ENCODE measurements at places on chromosomes 6 and 20.

- no peak for DNase-seq
Measured at GRCh38 chr6:156752666-156753301, 24.4 kb upstream of the ARID1B start.

DNA sequence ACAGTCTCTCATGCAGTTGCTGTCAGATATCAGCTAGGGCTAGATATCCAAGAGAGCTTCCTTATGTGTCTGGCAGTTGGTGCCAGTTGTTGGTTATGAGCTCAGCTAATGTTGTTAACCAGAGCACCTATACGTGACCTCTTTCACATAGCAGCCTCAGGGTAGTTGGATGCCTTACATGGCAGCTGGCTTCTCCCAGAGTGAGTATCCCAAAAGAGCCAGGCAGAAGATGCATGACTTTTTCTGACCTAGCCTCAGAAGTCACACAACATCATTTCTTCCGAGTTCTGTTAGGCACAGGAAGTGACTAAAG is 175.7 kb downstream of the VEGFA start:
- DNase-seq, result no peak

DNA sequence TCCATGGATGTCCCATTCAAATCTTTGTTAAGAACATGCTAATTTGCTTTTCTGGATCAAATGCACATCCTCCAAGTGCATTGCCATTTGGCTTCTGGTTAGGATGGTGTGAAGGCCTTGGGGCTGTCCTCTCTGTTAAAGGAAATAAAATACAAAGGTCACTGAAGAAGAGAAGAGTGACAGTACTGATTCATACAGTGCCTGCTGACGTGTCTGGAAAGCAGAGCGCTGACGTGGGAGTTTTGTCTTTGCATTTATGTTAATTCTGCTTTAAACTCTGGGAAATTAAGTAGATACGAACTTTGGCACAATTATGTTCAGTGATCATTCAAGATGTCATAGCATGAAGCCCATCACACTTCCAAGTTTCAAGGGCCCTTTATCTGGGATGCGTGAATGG is 33.2 kb downstream of the SYNDIG1 start:
- no peak for DNase-seq

GRCh38 chr20:49385465-49385864 is 97.0 kb downstream of the KCNB1 start:
- DNase-seq, result no peak

DNA sequence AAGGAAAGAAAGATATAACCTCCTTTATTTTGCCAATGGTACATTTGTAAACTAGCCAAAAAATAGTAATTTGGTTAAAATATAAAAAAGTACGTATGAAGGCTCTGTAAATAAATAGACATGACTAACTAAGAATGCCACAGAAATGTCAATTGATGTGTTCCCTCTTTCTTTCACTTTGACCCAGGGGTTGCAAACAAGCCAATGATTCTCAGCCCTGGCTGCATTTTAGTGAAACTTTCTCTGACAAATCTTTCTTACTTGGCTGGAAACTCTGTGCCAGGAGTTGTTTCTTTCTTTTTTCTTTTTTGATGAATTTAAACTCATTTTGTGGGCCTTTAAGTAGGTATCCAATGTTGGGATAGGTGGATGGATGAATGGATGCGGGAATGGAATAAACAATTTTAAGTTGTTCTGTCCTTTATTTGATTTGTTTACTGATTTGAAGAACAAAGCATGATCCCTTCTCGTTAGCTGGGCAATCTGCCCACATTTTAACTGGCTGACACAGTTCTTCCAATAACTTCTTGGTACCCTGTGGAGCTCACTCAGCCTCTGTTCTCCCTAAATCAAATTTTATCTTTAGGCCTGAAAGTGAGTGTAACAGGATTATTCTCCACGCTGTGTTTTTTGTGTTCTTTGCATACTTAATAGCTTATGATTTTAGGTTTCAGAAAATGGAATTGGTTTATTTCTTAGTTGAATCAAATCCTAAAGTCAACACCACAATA is 58.6 kb upstream of the GCLC start:
- DNase-seq, result peak; percentile 66

DNA sequence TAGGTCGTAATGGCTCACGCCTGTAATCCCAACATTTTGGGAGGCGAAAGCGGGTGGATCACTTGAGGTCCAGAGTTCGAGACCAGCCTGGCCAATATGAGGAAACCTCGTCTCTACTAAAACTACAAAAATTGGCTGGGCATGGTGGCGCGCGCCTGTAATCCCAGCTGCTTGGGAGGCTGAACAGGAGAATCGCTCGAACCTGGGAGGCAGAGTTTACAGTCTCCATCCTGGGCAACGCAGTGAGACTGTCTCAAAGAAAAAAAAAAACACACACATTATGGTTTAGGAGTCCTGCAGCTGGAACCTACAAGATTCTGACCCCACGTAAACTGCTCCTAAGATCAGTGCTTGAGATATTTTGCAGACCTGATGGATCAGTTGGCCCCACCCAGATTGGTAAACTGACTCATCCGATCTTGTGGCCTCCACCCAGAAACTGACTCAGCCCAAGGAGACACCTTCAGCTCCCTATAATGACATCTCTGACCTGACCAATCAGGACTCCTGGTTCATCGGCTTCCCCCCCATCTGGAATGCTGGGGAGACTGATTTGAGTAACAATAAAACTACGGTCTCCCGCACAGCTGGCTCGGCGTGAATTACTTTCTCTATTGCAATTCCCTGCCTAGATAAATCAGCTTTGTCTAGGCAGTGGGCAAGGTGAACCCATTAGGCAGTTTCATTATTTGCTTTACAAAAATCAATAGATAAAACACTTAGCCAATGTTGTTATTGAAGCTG is 96.2 kb upstream of the BTN3A2 start:
- DNase-seq, result no peak

GRCh38 chr6:111377558-111378120 is 105.4 kb downstream of the REV3L start:
- no peak for DNase-seq

DNA sequence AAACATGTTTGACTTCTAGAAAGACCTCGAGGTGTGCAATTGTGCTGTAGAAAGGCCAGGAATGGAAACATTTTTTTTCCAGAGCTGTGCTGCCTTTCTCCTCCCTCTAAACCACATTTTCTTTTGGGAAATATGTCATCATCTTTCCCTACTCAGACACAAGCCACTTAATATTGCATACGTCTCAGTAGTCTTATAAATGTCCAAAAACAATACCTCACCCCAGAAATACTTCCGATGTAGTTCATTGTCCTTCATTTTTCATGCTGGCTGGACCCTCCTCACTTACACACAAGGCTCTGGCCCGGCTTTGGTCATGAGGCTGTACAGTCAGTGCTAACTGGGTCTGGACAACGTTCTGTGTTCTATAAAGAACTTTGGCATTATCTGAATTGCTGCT is 126.4 kb downstream of the SCML4 start:
- no peak for DNase-seq

- DNase-seq, result peak; percentile 39
Measured at GRCh38 chr6:12733876-12734275, 17.3 kb downstream of the PHACTR1 start.

DNA sequence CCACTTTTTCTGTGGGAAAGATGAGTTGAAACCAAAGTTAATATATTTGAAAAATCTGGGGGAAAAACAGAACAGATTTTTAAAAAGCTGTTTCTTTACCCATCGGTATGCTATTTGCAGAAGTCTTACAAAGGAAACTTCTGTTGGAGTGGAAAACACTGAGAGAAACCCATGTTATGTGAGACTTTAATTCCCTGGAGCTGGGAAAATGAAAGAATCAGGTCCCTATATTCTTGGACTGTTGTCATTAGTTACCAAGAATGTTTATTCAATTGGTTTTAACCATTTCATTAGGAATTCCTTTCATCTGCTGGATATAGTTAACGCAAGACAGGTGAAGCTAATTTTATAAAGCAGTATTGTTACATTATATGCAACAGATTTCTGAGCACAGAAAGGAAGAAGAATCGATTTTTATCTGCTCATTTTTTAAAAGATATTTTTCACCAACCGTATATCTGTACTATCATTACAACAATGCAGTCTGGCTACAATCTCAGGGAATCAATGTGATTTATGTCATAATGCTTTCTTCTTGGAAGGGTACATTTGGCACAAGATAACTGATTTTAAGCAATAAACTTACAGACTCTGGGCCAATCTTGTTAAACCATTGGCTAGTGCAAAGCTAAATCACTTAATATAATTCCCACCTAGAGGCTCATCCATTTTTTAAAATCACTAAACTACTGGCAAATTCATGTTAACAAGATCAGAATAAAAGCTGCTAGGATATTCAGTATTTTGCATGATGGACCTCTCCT is 170.0 kb downstream of the MOXD1 start:
- no peak for DNase-seq

- no peak for DNase-seq
Measured at GRCh38 chr6:71446470-71446869, 157.9 kb downstream of the OGFRL1 start.

DNA sequence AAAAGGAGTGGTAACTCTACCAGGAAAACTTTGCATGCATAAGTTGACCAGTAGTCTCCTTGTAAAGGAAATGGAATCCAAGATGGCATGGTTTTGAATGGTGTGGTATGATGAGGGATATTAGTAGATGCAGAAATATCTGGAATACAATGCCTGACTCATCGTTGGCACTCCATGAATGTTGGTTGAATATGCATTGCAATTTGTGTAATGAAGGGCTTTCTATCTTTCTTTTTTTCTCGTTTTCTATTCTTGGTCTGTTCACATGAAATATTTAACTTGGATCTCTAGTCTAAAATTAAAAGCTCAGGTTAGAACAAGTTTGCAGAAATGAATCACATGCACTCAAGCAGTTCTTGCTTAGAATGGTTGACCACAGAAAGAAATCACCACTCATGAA is 277.3 kb upstream of the PRND start:
- DNase-seq, result no peak

DNA sequence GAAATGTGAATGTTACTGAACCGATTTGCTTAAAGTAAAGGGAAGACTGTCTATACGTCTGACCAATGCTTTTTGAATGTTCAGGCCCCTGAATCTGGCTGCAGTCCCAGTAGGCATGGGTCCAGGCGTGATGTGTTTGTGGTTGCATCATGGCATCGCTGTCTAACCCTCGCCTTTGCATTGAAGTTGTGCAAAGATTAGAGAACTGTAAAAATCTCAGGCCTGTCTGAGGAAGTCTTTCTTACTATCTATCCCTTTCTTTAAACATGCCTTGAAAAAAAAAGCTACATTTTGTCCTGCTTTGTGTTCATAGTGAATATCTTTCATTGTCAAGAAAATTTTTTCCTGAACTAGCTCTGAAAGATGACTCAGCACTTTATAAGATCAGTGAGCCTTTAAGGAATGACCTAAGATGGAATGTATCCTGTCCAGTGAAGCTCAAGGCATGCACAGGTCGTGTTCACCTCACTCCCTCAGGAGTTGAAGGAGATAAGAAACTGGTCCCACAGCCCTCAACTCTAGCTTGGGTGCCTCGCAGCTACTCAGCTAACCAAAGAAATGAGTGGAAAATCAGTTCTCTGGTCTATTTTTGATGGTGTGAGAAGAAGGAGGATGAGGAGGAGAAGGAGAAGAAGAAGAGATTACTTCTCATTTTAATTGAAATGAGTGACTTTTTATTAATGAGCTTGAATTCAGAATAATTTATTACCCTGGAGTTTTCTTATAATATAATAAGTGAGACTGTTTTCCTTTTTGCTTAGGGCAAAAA is 48.6 kb downstream of the TPD52L1 start:
- DNase-seq, result peak; percentile 70

DNA sequence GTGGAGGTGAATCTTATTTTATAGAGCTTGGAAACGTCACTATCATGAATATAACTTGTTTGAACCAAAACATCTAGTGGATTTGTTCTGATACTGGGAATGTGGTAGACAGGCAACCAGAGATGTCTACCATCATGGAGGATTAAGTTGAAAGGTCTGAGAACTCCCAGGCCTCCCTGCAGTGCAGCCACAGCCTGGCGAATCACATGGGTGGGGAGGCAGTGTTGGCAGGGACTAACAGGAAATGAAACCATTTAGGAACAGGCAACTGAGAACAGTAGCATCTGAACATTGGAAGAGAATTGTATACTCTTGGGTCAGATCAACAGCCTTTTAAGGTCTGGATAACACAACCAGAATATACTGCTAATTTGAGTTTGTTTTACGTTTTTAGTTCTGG is 22.3 kb upstream of the CEP162 start:
- no peak for DNase-seq

GRCh38 chr6:67885081-67886033 is 749.7 kb upstream of the ADGRB3 start:
- no peak for DNase-seq
